ENCODE measurements at places on chromosomes 3 and 15. TPM values are rescaled to one million over a fixed set of nuclear protein-coding genes. Genes with fewer than 3 reads are reported as not detected.

Gene CCDC13
- total RNA-seq = not detected

Gene POPDC2
- total RNA-seq = 0.80 TPM

Gene TM4SF1
- 60.3 TPM for total RNA-seq

Gene MYLK
- 405 TPM for total RNA-seq

Gene ANKRD63
- total RNA-seq = not detected

Gene KLHL6
- not detected for total RNA-seq

Gene GHSR
- total RNA-seq = not detected

Gene FHIT
- total RNA-seq = 3.8 TPM

Gene CELSR3
- 9.6 TPM for total RNA-seq

Gene GATA2
- total RNA-seq = 0.44 TPM

Gene GRAMD1C
- 2.3 TPM for total RNA-seq

Gene GHRL
- not detected for total RNA-seq

- peaks cover 68% of the 10 kb centered on the region for H3K27me3 ChIP-seq
- H3K36me3 ChIP-seq = peaks cover 5% of the 10 kb centered on the region
- no peak for DNase-seq
- peaks cover 19% of the 10 kb centered on the region for H3K4me1 ChIP-seq
These were observed 237.8 kb downstream of the OPA1 start for GRCh38 chr3:193830791-193831191.

DNA sequence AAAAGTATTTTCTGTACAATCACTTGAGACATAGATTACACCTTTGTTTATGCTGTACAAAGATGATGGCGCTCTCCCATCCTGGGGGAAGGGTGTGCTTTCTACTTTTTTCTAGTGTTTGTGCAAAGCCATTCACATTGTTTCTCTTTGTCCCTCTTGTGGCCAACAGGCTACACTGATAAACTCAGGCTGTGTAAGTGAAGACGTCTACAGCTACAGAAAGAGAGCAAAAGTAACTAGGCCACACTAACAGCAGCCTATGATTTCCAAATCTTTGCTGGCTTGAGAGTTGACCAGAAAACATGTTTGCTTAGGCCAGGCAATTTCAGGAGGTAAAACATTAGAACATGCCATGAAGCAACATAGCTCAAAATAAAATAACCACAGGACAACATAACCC lies 75.1 kb downstream of the FOXB1 start:
- peaks cover 25% of the 10 kb centered on the region for H3K27me3 ChIP-seq
- no peak overlapping the region for H3K27ac ChIP-seq
- H3K36me3 ChIP-seq = no peaks in the 10 kb centered on the region

DNA sequence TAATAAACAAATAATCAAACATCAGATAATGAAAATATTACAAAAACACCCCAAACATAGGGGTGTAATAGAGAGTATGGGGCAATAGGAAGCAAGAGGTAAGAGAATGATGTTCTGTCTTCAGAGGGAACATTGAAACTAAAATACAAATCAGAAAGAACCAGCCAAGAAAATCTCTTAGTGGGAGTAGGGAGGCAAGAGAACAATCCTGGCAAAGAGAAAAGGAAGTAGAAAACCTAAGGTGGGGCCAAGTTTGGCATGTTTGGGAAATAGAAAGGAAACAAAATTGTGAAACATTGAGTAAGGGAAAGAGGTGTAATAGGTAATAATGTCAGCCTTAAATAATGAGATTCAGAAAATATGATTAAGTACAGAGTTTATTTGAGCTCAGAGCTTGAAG lies 467.1 kb downstream of the RBMS3 start:
- no peaks in the 10 kb centered on the region for H3K27me3 ChIP-seq
- H3K4me1 ChIP-seq = peaks cover 20% of the 10 kb centered on the region
- peak overlapping the region; percentile 19 for H3K27ac ChIP-seq
- DNase-seq = no peak
- H3K4me3 ChIP-seq = no peak overlapping the region
- no peaks in the 10 kb centered on the region for H3K36me3 ChIP-seq

DNA sequence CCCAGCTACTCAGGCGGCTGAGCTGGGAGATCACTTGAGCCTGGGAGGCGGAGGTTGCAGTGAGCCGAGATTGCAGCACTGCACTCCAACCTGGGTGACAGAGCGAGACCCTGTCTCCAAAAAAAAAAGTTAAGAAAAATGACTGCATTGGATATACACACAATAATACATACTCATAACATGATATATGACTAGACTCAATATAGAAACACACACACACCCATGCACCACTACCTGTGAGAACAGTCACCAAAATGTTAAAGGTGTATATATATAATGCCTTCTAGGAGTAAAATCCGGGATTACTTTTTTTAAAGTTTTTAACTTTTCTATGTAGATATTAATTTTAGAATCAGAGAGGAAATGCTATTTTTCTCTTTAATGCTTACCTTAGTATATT lies 25.9 kb downstream of the PHC3 start:
- no peak for DNase-seq
- no peak overlapping the region for H3K4me3 ChIP-seq
- H3K27me3 ChIP-seq = no peaks in the 10 kb centered on the region
- peaks cover 5% of the 10 kb centered on the region for H3K36me3 ChIP-seq

DNA sequence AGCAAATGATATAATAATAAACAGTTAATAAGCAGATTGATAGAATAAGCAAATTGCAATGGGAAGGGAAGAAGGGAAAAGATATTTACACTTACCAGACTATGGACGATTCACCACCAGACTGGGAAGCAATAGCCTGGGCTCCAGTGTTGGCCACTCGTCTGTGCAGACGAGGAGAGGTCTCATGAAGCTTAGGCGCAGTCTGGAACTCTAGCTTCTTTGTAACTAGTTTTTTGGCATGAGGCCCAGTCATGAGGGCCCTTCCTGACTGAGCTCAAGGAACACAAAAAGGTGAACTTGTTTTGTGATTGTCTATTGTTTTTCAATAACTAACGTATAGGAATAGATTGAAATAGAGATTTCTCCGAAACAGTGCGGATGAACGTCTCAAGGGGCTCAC lies 63.3 kb upstream of the GATM start:
- H3K27ac ChIP-seq = no peak overlapping the region
- H3K4me3 ChIP-seq = no peak overlapping the region
- no peaks in the 10 kb centered on the region for H3K36me3 ChIP-seq
- H3K27me3 ChIP-seq = peaks cover 2% of the 10 kb centered on the region
- no peaks in the 10 kb centered on the region for H3K4me1 ChIP-seq

GRCh38 chr3:123134671-123135070 lies 67.1 kb upstream of the SEC22A start:
- peaks cover 3% of the 10 kb centered on the region for H3K4me1 ChIP-seq
- H3K36me3 ChIP-seq = peaks cover 22% of the 10 kb centered on the region
- no peak overlapping the region for H3K27ac ChIP-seq
- H3K4me3 ChIP-seq = no peak overlapping the region
- no peak for DNase-seq

GRCh38 chr15:63030101-63030551 lies 12.4 kb upstream of the TPM1 start:
- peak overlapping the region; percentile 57 for H3K27ac ChIP-seq
- H3K4me1 ChIP-seq = peaks cover 23% of the 10 kb centered on the region
- H3K4me3 ChIP-seq = no peak overlapping the region
- H3K27me3 ChIP-seq = no peaks in the 10 kb centered on the region

GRCh38 chr15:62124973-62125303 lies 40.1 kb downstream of the C2CD4B start:
- H3K4me1 ChIP-seq = peaks cover 14% of the 10 kb centered on the region
- H3K36me3 ChIP-seq = peaks cover 2% of the 10 kb centered on the region
- DNase-seq = no peak
- peak overlapping the region; percentile 60 for H3K27ac ChIP-seq

GRCh38 chr3:133514418-133514817 lies 59.1 kb upstream of the CDV3 start:
- no peaks in the 10 kb centered on the region for H3K4me1 ChIP-seq
- H3K4me3 ChIP-seq = no peak overlapping the region
- H3K27ac ChIP-seq = no peak overlapping the region
- H3K27me3 ChIP-seq = no peaks in the 10 kb centered on the region
- H3K36me3 ChIP-seq = no peaks in the 10 kb centered on the region

DNA sequence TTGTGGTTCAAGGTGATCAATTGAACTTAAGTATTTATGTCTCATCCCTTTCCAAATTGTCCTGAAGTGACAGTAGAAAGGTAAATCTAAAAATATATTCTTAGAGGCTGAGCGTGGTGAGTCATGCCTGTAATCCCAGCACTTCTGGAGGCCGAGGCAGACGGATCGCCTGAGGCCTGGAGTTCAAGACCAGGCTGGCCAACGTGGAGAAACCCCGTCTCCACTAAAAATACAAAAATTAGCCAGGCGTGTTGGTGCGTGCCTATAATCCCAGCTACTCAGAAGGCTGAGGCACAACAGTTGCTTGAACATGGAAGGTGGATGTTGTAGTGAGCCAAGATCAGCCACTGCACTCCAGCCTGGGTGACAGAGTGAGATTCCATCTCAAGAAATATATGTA lies 226.6 kb downstream of the DPH6 start:
- peaks cover 2% of the 10 kb centered on the region for H3K36me3 ChIP-seq
- no peak for DNase-seq
- no peak overlapping the region for H3K4me3 ChIP-seq
- no peaks in the 10 kb centered on the region for H3K4me1 ChIP-seq
- H3K27ac ChIP-seq = no peak overlapping the region
- H3K27me3 ChIP-seq = no peaks in the 10 kb centered on the region

DNA sequence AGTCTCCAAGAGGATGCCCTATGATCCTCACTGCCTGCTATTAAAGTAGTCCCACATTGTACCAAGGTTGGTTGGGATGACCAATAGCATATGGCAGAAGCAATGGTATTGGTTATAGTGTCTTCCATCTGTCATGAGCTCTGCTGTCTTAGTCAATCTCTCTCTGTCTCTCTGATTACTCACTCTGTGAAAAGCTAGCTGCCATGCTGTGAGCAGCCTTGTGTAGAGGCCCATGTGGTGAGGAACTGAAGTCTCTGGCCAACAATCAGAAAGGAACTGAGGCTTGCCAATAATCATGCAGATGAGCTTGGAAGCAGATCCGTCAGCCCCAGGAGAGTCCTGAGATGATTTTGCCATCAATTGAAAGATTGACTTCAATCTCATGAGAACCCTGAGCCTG lies 60.3 kb upstream of the CFAP161 start:
- no peaks in the 10 kb centered on the region for H3K27me3 ChIP-seq
- no peak for DNase-seq
- no peak overlapping the region for H3K27ac ChIP-seq
- H3K36me3 ChIP-seq = peaks cover 1% of the 10 kb centered on the region
- H3K4me1 ChIP-seq = peaks cover 53% of the 10 kb centered on the region

Data from chondrocyte (in vitro differentiated cells).